Fibroblast of skin of back (primary cell): ENCODE measurements at places on chromosomes 1 and 21.
A peak's percentile ranks its signal among the peaks of the same experiment; 100 is the strongest.

DNA sequence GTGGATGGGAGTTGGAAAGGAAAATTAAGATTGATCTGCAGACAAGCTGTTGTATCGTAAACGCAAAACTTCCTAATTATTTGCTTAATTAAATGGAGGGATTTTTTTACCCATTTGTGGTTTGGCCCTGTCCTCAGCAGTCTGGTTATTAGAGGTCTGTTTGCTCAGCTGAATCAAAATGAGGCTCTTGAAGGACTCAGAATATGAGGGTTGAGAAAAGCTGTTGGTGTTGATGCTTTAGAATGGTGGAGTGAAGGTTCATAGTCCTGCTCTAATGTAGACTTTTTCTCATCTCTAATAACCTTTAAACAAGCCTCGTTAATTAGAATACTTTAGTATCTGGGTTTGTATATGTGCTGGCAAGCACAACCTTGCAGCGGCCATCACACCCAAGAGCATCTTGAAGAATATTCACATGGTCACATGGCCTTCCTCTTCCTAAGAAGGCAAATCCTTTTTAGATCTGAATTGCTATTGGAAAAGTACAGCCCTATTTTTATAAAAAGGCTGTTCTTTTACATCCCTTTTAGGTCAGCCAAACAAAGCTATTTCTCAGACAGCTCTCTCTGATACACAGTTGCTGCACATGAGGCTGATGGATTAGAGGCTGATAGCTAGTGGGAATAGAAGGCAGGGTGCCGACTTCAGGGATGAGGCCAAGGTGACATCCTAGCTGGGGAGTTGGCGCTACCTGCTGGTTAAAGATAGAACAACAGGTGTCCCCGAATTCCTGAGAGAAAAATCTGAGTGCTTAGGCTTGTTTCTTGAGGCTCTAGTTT lies 53.8 kb downstream of the MACF1 start:
- DNase-seq = peak; percentile 66

- no peak for DNase-seq
Observed at GRCh38 chr1:29855561-29856160, 619.3 kb downstream of the PTPRU start.

- DNase-seq = peak; percentile 20
Observed at GRCh38 chr1:177928194-177928593, 41.7 kb downstream of the SEC16B start.

- DNase-seq = no peak
Observed at GRCh38 chr1:114334297-114334696, 176.7 kb downstream of the TRIM33 start.

DNA sequence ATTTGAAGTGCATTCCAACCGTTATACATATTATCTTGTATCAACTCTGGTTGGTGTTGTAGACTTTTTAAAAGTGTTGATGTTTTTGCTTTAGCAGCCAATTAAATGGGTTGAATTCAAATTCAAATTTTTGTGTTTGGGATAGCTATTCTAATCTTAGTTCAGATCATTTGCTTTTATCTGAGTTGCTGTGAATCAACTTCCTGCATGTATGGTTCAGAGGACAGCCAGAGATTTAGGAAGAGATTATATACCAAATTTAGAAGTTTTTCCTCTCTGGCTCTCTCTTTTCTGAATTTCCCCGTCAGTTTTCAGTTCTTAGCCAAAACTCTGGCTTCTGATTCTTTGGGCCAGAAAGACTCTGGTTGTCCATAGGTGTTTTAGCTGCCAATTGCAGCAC lies 415.5 kb downstream of the NUF2 start:
- peak; percentile 26 for DNase-seq

GRCh38 chr1:233209481-233209880 lies 86.0 kb downstream of the PCNX2 start:
- DNase-seq = no peak
